Skeletal muscle tissue (tissue), 5 donors: ENCODE measurements at places on chromosomes 1 and 21. TPM values are rescaled to one million over a fixed set of nuclear protein-coding genes. Genes with fewer than 3 reads are reported as not detected.

WNT3A gene
- not detected for total RNA-seq

KRTAP23-1 gene
- total RNA-seq = not detected

DDR2 gene
- 40.2 TPM for total RNA-seq

TMPRSS3 gene
- not detected for total RNA-seq

ELAPOR1 gene
- total RNA-seq = under 0.01 TPM

KCNJ15 gene
- 0.52 TPM for total RNA-seq

EVA1C gene
- total RNA-seq = 0.52 TPM

ZNF648 gene
- under 0.01 TPM for total RNA-seq

RNF186 gene
- total RNA-seq = not detected

FAM72C gene
- not detected for total RNA-seq

GPR25 gene
- total RNA-seq = not detected

AIM2 gene
- total RNA-seq = 0.52 TPM

RNU1-4 gene
- total RNA-seq = under 0.01 TPM

ZFP69 gene
- total RNA-seq = 3.7 TPM

HMCN1 gene
- total RNA-seq = 16.7 TPM

CYP4X1 gene
- total RNA-seq = 3.1 TPM

RCSD1 gene
- 45.9 TPM for total RNA-seq

LRRC7 gene
- total RNA-seq = 11.5 TPM

OSBPL9 gene
- 80.9 TPM for total RNA-seq

LCE3D gene
- total RNA-seq = not detected

DNAJC6 gene
- total RNA-seq = 2.6 TPM

ANKRD34A gene
- total RNA-seq = under 0.01 TPM

SH3D21 gene
- total RNA-seq = 0.52 TPM

KANK4 gene
- 8.4 TPM for total RNA-seq

PTPRU gene
- 27.1 TPM for total RNA-seq

RIMS3 gene
- 0.52 TPM for total RNA-seq

IQCC gene
- 2.6 TPM for total RNA-seq

ROR1 gene
- 7.8 TPM for total RNA-seq

TAS1R1 gene
- 5.7 TPM for total RNA-seq

IVL gene
- total RNA-seq = not detected

CIART gene
- total RNA-seq = 2.1 TPM

SDE2 gene
- total RNA-seq = 28.2 TPM

SAMSN1 gene
- total RNA-seq = 3.1 TPM

ADORA3 gene
- total RNA-seq = 0.52 TPM

GRIK1 gene
- total RNA-seq = 1.0 TPM

KCNA3 gene
- total RNA-seq = 0.52 TPM

IFNLR1 gene
- not detected for total RNA-seq

TTC24 gene
- total RNA-seq = not detected

SMIM34 gene
- total RNA-seq = not detected

FCRL1 gene
- under 0.01 TPM for total RNA-seq

LACTBL1 gene
- not detected for total RNA-seq

KCNK1 gene
- 1.6 TPM for total RNA-seq

MAN1C1 gene
- total RNA-seq = 6.3 TPM

TNFRSF4 gene
- 0.52 TPM for total RNA-seq

UMODL1 gene
- not detected for total RNA-seq
